ENCODE measurements at places on chromosomes 7 and 10.

GRCh38 chr10:118080817-118081216, 34.1 kb upstream of the RAB11FIP2 start:
- DNase-seq = no peak

- no peak for DNase-seq
Observed at GRCh38 chr10:96511044-96511945, 2.4 kb downstream of the TLL2 start.

- no peak for DNase-seq
Observed at GRCh38 chr7:22150221-22150620, 204.5 kb upstream of the CDCA7L start.

DNA sequence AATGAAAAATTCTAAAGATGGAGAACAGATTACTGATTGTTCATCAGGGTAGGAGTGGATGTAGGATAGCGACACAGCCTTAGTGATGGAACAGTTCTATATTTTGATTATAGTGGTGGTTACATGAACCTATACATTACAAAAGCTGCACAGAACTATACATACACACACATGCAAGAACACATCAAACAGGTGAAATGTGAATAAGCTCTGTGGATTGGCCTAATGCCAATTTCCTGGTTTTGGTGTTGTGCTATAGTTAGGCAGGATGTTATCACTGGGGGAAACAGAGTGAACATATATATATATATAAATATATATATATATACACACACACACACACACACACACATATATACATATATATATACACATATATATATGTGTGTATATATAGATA, 76.4 kb upstream of the PIK3CG start:
- no peak for DNase-seq

GRCh38 chr10:86139066-86139657, 227.4 kb downstream of the GRID1 start:
- DNase-seq = no peak

DNA sequence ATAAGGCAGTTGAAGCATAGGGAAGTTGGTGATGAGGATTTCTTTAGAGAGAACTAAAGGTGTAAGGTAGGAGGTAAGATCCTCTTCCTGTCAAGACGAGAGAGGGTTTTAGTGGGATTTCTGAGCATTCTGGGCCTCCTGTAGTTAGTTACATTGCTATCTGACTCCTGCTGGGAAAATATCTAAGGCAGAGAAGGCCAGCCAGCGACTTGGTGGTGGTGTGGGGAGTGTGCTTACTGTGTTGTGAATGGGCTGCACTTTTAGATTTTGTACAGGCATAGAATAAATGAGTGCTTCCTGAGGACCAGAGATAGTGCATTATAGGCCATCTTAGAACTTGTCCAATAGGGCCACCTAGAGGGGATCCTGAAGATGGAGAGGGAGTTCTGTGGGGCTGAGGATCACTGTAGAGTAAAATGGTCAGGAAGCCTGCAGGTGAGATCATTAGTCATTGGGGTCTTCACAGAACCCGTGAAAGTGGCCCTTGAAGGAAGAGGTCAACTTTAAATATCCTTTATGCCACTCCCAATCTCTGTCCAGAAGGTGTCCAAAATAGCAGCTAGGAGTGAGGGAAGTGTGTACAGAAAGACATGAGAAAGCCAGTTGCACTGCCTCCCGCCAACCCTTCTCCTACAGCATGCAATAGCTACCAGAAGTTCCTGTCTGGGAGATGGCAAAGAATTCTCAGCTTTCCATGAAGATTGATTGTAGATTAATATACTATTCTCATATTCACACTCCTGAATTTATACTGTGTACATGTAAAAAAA, 266.6 kb downstream of the POLR1F start:
- DNase-seq = no peak

GRCh38 chr10:68111584-68111983, 2.3 kb downstream of the MYPN start:
- no peak for DNase-seq

GRCh38 chr10:103870516-103870915, 15.1 kb upstream of the SH3PXD2A start:
- DNase-seq = no peak

DNA sequence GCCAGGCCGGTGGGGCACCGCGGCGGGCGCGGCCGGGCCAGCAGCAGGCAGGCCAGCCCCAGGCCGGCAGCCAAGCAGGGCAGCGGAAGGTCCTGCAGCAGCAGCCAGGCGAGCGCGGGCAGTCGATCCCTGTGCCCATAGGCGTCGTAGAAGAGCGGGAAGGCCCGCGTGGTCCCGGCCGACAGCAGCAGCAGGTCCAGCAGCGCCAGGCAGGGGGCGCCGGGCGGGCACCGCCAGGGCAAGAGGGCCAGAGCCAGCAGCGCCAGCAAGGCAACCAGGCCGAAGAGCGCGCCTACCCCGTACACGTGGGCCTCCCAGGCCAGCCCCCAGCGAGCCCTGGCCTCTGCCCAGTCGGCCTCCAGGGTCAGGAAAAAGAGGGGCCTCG, 8.4 kb upstream of the RBM28 start:
- DNase-seq = peak; percentile 65

DNA sequence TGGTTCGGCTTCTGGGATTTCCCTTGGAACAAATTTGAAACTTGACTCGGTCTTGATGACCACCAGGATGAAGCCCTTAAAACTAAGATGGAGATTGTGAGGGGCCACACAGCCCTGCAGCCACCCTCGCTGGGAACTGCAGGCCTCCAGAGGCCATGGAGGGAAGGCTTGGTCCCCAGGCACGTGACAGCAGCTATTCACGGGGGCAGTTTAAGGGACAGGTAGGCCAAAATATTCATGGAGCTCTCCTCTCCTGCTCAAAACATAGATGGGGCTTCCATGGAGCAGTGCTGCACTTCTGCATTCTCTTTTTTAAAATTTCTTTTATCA, 137.0 kb downstream of the ADCY1 start:
- DNase-seq = no peak

GRCh38 chr10:126803394-126803793, 101.8 kb upstream of the DOCK1 start:
- DNase-seq = no peak

DNA sequence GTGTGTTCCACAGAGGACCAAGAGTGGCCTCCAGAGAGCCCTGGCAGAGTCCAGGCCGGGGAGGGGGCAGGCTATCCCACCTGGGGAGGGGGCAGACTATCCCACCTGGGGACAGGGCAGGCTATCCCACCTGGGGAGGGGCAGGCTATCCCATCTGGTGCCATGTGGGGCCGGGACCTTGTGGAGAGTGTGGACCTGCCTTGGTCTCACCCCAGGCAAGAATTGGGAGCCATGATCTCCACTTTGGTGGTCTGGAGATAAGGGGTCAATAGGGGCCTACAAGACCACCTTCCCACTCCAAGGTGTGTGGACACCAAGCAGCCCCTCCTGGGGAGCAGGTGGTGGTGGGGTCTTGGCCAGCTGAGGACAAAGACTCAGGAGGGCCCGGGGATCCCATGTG, 138.2 kb downstream of the EBF3 start:
- DNase-seq = no peak

- DNase-seq = no peak
Observed at GRCh38 chr10:67401711-67402110, 294.3 kb downstream of the CTNNA3 start.

- DNase-seq = peak; percentile 49
Observed at GRCh38 chr7:135745703-135746312, 2.8 kb downstream of the FAM180A start.

- no peak for DNase-seq
Observed at GRCh38 chr10:104259456-104259855, 4.8 kb downstream of the GSTO1 start.

GRCh38 chr7:94042381-94042780, 38.2 kb upstream of the BET1 start:
- DNase-seq = no peak

GRCh38 chr10:84195044-84195830, 900 bp downstream of the CDHR1 start:
- no peak for DNase-seq

- no peak for DNase-seq
Observed at GRCh38 chr10:43173120-43173519, 34.9 kb downstream of the CSGALNACT2 start.
